Cerebellar nuclear complex (tissue), 1 donor: ENCODE measurements at places on chromosomes 3 and 15.

- no peak for DNase-seq
Observed at GRCh38 chr3:132253262-132253878, 63.8 kb upstream of the ACP3 start.

- no peak for DNase-seq
Observed at GRCh38 chr3:25665315-25666280, 891 bp upstream of the TOP2B start.

- no peak for DNase-seq
Observed at GRCh38 chr15:22810033-22810852, 23.8 kb downstream of the NIPA1 start.

GRCh38 chr3:127078626-127079025 is 95.7 kb downstream of the PLXNA1 start:
- no peak for DNase-seq

GRCh38 chr3:23761440-23761896 is 44.3 kb upstream of the UBE2E1 start:
- no peak for DNase-seq

GRCh38 chr3:152738656-152739055 is 96.3 kb upstream of the P2RY1 start:
- no peak for DNase-seq

DNA sequence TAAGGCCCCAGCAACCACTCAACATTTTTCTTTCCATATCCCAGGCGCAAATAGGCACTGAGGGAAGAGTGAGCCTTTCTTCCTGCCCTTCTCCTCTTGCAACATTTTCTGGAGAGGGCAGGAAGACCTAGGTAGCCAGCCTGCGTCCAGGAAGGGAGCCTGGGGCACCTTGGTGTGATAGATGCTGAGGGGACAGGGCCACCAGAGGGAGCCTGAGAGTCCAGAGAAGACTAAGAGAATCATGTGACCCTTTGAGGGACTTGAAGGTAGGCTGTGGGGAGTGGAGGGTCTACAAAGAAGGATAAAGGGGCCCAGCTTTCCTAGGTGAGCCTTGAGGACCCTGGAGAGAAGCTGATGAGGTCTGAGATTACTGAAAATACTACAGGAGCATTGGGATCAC is 346.6 kb downstream of the CNTN6 start:
- DNase-seq = no peak

GRCh38 chr3:63092515-63092914 is 185.6 kb upstream of the SYNPR start:
- no peak for DNase-seq

DNA sequence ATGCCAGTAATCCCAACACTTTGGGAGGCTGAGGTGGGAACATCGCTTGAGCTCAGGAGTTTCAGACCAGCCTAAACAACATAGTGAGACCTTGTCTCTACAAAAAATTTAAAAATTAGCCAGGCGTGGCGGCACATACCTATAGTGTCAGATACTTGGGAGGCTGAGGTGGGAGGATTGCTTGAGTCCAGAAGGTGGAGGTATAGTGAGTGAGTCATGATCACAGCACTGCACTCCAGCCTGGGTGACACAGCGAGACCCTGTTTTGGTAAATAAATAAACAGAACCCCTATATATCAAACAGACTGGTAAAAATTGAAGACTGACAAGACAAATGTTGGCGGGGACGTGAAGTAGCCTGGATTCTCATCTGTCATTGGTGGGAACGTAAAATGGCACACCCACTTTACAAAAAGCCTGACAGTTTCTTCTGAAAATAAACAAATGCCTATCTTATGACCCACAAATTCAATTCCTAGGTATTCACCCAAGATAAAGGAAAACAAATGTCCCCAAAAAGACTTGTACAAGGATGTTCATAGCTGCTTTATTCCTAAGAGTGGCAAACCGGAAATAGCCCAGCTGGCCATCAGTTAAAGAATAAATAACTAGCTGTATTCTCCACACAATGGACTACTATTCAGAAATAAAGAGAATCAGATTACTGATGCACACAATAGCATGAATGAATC is 47.0 kb upstream of the GK5 start:
- DNase-seq = no peak

GRCh38 chr15:25701721-25702465 is 161.2 kb downstream of the ATP10A start:
- DNase-seq = no peak

DNA sequence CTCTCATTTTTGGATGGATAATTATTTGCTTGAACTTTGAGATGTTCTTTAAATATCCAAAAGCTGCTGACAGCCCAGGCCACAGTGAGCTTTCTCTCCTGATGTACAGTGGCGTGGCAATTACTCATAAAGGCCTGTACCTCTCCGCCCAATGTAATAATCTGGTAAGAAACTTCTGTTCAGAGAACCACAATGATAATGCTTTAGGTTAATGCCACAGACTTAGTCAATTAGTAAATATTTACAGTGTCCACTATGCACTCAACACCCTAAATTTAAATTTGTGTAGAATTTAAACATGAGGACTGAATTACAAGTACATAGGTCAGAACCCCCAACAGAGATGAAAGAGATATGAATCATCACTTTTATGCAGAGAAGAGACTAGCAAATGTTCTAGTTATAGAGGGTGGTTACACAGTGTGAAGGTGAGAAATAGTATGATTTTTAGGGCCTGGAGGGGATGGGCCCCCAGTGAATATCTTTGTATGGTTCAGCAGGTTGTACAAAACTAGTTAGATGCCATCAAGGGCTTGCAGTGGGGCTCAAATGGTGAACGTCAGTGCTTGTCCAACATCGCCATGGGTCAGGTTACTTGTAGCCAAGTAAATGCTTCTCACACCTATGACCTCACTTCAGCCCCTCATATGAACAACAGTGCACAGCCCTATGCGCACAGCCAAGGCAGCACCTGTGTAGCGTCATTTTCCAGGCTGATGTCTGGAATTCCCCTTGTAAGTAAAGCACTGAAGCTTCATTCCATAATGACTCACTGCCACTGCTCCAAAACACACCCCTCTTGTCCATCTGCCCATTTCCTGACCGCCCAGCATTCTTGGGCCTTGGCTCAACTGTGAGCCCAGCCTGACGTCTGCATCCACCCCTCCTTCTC is 13.3 kb downstream of the ABHD2 start:
- DNase-seq = peak; percentile 36

- no peak for DNase-seq
Observed at GRCh38 chr3:178443634-178444033, 92.6 kb upstream of the KCNMB2 start.

DNA sequence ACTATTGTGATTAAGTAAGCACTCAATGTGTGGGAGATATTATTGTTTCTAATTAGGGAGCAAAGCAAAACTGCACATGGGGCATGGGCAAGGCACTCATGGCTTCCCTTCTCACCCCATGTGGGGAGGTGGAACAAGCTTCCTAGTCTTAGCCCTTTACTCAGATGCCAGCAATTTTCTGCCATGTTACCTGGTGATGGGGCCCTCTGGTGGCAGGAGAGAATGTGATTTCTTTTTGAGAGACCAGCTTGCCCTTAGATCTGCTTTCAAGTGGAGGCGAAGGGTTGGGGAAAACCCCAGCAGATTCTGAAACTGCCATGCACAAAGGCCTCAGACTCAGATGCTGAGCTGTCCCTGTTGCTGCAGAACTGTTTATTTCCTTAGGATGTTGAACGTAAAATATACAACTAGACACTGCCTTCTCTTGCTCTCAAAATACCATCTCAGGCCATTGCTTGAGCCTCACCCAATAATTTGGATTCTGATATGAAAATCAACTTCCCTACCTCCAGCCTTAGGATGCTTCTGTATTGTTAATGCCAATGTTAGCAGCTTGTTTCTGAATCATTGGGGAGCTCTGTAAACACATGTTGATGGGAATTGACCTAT is 130.2 kb upstream of the TPRG1 start:
- DNase-seq = no peak

GRCh38 chr3:194937882-194938321 is 252.2 kb downstream of the FAM43A start:
- DNase-seq = no peak

DNA sequence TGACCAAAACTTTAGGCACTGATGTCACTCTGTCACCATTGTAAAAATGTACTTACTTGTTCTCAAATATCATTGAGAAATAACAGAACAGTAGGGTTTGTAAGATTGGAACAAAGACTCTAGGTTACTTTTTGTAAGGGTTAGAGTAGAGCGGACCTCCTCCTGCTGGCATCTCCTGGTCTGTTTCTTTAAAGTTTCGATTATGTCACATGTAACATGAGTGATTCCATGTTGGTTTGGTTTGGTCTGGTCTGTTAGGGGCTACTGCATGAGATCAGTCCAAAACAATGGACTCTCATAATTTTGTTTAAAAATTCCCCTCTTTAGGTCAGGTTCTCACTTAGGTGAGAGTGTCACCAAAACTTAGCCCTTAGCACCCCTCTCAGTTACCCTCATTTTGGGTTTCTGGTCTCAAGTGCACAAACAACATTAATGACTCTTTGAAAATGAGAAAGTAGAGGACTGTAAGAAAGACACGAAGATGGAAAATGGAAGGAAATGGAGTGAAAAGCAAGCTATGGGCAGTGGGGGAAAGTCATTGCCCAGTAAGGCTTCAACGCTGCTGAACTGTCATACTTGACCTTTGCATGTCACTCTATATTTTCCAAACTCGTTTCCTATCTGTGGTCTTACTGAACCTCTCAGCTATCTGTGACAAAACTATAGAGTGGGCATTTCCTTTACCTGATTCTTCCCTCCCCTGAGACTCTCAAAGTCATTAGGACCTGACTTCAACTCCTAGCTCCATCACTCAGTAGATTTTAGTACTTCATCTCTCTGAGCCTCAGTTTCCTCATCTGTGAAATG is 52.7 kb downstream of the LDHAL6B start:
- no peak for DNase-seq

- no peak for DNase-seq
Observed at GRCh38 chr3:48244461-48244860, 3.6 kb downstream of the ZNF589 start.

DNA sequence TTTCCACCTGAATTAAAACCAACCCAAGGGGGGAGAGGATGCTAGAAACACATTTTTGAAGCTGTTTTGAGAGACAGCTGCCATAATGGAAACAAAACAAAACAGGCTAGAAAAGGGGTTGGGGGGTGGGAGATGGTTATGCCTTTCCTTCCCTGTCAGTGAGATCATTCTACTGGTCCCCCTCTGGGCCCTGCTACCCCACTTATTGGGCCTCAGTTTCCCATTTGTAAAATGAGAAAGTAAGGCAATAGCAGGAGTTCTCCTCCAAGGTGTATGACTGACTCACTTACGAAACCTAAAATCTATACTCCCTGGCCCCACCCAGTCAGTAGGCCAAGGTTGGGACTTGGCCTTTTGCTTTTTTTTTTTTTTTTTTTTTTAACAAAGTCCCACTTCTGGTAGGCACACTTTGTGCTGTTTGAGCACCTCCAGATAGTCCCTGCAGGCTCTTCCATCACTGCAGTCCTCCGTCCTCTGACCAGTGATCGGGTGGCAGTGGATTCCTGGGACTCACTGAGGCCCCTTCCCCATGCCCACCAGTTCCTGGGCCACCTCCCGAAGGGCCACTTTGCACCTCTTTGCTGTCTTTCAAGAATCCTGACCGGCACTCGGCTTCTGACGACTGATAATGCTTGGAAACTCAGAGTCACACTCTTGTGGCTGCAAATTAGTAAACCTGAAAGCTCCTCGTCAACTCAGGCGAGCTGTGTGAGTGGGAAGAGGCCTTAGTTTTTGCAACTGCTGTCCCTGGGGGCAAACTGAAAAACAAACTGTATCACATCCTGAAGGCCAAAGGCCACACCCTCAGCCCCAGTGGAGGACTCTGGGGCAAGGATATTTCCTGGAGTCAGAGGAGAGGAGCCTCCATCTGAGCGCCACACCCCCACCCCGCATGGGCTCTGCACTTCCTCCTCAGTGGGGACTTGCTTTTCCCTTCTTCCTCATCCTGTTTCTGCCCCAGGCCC is 6.7 kb upstream of the PSTPIP1 start:
- no peak for DNase-seq

DNA sequence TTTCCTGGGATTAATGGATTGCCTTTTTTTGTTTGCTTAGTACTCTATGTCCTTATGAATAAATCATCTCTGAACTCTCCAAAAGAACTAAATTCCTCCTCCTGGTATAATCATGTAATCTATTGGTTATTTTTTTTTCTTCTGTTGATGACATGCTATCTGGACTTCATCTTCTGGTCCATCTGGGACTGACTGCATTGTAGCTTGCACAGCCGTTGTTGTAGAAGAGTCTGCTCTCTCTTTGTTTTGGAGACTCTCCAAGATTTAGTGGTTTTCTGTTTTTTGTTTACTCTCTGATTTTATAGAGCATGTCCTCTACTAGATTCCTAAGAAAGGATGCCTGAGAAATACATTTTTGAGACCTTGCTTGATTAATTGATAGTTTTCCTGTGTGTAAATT is 19.1 kb downstream of the IREB2 start:
- DNase-seq = no peak

- peak; percentile 80 for DNase-seq
Observed at GRCh38 chr3:51975852-51976549, 1.1 kb downstream of the ABHD14A start.

DNA sequence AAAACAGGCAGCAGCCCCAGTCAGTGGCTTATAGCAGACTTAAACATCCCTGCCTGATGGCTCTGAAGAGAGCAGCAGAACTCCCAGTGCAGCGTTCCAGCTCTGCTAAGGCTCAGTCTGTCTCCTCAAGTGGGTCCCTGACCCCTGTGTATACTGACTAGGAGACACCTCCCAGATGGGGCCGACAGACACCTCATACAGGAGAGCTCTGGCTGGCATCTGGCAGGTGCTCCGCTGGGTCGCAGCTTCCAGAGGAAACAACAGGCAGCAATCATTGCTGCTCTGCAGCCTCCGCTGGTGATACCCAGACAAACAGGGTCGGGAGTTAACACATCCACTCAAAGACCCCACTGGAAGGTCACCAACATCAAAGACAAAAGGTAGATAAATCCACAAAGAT is 93.5 kb downstream of the RFX7 start:
- DNase-seq = no peak

GRCh38 chr3:182789371-182789770 is 3.9 kb upstream of the ATP11B start:
- no peak for DNase-seq
